ENCODE measurements at places on chromosomes 3 and 15.
A peak's percentile ranks its signal among the peaks of the same experiment; 100 is the strongest.

DNA sequence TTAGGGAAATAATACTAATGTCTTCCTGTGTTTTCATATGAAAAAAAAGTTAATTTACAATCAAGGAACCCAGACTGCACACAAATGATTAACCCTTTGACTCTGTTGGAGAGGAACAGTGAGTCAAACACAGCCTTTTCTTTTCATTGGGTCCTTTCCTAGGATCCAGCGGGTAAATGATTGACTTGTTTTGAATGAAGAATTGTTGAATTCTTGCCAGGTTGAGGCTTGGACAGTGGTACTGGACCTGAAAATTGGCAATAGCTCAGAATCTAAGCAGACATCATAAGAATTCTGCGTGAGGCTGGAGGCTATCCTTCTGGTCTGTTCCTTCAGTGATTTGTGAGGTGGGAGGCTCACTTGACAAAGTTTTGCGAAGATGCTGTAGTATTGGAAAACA, 143.0 kb downstream of the RYR3 start:
- no peak for DNase-seq

GRCh38 chr15:86764021-86764420, 684.4 kb downstream of the AGBL1 start:
- DNase-seq: no peak

DNA sequence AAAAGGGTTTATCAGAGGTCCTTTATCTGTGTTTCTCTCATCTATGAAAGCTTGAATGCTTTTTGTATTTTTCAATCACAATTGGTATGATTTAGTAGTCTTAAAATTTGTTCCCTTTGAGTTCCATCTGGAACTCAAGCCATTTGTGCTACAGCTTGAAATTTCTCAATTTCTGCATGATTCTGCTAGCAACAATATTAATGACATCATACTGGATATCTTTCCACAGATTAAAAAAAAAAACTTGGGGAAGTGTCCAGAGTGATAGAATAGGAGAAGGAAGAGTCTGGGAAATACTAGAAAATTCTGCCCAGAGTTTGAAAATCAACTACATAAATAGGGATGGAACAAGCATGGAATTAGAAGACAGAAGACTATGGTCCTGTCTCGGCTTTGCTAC, 9.3 kb upstream of the FBN1 start:
- DNase-seq: no peak

DNA sequence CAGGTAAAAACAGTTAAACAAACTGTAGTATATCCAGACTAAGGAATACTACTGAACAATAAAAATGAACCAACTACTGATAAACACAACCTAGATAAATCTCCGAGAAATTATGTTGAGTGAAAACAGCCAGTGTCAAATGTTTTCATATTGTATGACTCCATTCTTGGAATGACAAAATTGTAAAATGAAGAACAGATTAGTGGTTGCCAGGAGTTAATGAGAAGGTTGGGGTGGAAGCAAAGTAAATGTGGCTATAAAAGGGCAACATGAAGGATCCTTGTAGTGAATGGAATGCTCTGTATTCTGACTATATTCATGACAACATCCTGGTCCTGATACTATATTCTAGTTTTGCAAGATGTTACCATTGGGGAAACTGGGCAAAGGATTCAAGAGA, 27.5 kb upstream of the ACKR4 start:
- no peak for DNase-seq

GRCh38 chr3:37324850-37325321, 150.5 kb upstream of the LRRFIP2 start:
- DNase-seq: peak; percentile 21

DNA sequence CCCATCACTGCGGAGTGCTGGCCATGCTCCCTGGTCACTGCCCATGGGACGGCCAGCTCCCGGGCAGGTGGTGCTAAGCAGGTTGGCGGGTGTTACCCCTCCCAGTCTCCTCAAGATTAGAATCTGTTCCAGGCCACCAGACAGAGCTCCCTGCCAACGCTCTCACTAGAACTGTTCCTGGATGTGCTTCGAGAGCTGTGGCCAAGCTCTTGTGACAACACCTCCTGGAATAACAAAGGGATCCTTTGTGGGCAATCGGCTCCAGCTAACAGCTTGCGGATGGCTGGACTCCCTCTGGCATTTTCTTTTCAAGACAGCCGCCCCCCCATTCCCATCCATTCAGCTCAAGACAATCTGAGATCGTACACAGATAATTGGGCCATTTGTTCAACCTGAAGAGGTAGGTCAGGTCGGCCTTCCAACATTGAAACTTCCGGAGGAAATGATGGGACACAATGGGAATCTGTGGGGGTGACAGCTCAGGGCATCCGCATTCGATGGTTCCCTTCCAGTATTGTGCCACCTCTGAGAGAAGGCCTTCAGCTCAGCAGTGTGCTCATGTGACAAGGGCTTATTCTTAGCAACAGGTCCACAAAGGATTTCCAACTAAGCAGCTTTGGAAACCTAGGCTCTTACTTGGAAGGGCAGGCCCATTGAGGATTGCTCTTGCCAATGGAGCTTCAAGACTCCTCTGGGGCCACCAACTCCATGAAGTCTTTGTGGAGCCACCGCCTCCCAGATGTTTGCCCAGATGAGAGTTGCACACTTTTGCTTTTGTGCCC, 11.6 kb upstream of the EPHB3 start:
- no peak for DNase-seq
